CD4-positive, alpha-beta T cell treated with Interleukin-12 subunit alpha and Interleukin-12 subunit beta, for 1 hour (primary cell): ENCODE measurements at places on chromosomes 4 and X.

- DNase-seq: no peak
Measured at GRCh38 chrX:33138677-33139249, 72.6 kb downstream of the DMD start.

DNA sequence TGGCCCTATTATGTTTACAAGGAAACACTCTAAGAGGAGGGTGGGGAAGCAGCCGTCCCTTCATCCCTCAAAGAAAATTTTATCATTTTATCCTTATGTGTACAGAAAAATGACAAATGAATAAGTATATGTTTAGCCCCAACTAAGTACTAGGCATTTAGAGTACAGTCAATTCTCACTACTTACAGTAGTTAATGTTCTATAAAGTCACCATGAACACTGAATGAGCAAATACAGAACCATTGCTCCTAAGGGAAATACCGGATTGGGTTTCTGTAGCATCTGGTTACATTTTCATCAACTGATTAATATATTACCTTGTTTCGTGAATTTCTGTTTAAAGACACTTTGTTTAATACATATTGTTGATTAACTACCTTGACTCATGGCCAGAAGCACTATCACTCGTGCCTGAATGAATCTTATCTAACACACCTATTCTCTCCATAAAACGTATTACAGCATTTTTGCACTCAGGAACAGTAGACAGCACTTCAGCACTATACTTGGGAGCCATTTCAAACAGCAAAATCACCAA is 109.3 kb downstream of the ASB9 start:
- no peak for DNase-seq

GRCh38 chr4:8748236-8748575 is 123.4 kb downstream of the HMX1 start:
- DNase-seq: no peak

- no peak for DNase-seq
Measured at GRCh38 chr4:38674258-38675144, 10.5 kb downstream of the KLF3 start.

GRCh38 chr4:33184657-33185290 is 2464.6 kb downstream of the PCDH7 start:
- no peak for DNase-seq

DNA sequence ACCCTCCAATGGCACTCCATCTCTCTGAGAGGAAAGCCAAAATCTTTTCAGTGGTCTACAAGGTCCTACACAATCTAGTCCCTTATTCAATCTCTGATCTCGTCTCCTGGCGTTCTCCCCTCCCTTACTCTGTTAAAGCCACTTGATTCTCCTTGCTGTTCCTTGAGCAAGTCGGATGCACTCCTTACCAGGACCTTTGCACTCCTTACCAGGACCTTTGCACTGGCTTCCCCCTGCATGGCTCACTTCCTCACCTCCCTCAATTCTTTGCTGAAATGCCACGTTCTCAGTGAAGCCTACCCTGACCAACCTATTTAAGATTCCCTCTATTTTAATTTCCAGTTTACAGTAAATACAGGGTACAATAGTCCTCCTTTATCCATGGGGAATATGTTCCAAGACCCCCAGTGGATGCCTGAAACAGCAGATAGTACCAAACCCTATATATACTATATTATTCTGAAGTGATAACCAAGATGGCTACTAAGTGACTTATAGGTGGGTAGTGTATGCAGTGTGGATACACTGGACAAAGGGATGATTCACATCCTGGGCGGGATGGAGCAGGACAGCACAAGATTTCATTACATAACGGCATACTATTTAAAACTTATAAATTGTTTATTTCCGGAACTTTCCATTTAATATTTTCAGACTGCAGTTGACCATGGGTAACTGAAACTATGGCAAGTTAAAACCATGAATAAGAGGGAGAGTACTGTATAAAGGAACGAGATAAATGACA is 6.5 kb upstream of the DLG3 start:
- DNase-seq: no peak

DNA sequence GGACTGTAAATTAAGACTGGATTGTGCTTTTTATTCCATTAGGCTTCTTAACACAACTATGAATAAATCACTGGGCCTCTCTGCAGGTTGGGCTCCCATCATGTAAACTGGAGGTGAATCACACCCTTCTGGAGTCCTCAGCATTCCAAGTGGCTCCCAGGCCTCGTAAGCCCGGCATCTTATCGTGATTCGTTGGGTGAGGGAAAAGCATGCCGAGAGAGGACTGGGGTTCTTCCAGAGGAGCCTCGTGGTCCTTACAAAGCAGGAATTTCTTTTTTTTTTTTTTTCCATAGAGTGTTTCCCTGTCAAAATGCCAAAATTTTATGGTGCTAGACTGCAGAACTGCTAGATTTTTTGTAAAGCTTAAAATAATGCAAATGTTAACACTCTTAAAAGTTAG is 20.0 kb downstream of the CLDN22 start:
- DNase-seq: no peak

DNA sequence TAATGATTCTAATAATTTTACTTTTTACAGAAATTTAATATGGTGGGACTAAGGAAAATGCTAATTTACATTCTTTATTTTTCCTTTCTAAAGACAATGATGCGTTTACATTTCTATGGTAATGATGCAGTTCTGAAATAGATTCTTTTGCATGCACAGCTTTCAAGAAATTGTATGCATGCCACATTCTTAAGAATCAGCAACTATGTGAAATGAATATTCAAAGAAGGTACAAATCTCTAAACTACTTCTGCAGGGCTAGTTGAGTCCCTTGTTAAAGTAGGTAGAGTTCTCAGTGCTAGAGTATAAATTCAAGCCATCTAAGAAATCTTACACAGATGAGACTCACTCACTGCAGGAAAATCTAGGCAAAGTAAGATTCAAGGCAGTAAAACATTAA is 24.5 kb upstream of the GRID2 start:
- DNase-seq: no peak

DNA sequence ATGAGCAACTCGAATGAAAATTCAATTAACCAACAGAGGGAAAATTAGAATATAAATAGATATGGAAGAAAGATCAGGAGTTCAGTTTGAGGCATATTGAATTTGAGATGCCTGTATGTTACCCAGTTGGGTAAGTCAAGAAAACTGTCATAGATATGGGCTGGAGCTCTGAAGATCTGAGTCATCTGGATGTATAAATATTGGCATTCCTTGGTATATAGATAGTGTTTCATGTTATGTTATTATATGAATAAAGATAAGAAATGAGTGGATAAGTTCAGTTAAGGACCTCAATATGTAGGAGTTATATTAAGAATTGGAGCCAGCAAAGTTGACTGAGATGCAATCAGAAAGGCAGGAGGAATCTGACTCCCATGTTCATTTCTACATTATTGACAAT is 543.6 kb upstream of the SMIM31 start:
- DNase-seq: no peak

DNA sequence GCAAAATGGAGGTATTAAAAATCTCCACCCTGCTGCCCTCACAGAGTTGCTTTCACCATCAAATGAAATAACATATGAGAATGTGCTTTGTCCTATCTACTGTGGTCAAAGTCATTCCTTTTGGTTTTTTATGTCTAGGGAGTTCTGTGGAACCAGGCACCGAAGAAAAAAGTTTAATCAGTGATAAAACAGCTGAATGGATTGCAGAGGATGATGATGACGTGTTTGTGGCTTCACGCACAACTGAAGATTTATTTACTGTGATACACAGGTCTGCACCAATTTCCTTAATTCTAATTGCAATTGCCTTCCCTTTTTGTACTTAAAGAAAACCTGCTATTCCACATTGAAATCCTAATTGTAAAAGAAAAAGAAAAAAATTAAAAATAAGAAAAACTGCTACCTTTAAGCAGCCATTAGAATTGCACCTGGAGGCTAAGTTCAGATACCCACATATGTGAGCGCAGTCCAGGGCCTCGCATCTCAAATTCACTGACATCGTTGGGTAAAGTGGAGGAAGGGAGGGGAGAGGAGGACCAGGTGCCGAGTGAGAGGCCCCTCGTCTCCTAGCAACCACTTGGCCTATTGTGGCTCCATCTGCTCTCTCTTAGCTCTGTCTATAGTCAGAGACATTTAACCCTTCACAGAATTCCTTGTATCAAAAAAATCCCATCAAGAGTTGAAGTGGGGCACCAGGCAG is 10.5 kb upstream of the RTL5 start:
- no peak for DNase-seq

GRCh38 chr4:73945140-73945539 is 36.7 kb downstream of the PF4 start:
- no peak for DNase-seq

- DNase-seq: no peak
Measured at GRCh38 chr4:113339430-113339813, 290.0 kb downstream of the ANK2 start.

- DNase-seq: no peak
Measured at GRCh38 chr4:125121581-125121980, 193.2 kb upstream of the FAT4 start.

- no peak for DNase-seq
Measured at GRCh38 chr4:80279751-80280150, 13.3 kb downstream of the FGF5 start.

DNA sequence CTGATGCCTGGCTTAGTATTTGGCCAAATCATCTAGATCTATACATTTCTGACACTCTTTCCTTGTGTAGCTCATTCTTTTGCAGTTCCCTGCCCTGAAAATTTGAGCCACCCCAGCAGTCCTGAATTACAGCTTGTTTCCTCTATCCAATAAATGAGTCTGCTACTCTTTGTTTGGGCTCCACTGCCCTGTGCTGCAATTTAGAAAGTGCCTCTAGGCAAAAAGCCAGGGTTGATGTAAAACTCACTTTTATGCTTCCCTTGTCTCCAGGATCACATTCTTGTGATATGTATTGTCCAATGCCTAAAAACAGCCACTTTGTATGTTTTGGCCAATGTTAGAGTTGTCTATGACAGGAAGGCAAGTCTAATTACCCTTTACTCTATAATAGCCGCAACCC is 101.7 kb upstream of the MAP3K15 start:
- DNase-seq: no peak
